HCT116 (cell line): ENCODE measurements at places on chromosomes 1 and 21. TPM values are rescaled to one million over a fixed set of nuclear protein-coding genes. Genes with fewer than 3 reads are reported as not detected.

Gene CHI3L2
- not detected for total RNA-seq

Gene LEPR
- total RNA-seq: 6.0 TPM

Gene OVAAL
- total RNA-seq: not detected

GRCh38 chr1:207781312-207781711 lies 29.5 kb downstream of the CD46 start:
- DNase-seq: no peak

GRCh38 chr21:32750405-32750804 lies 21.1 kb downstream of the PAXBP1 start:
- DNase-seq: no peak

- no peak for DNase-seq
These were observed 74.4 kb downstream of the LHX9 start for GRCh38 chr1:197991594-197991993.

DNA sequence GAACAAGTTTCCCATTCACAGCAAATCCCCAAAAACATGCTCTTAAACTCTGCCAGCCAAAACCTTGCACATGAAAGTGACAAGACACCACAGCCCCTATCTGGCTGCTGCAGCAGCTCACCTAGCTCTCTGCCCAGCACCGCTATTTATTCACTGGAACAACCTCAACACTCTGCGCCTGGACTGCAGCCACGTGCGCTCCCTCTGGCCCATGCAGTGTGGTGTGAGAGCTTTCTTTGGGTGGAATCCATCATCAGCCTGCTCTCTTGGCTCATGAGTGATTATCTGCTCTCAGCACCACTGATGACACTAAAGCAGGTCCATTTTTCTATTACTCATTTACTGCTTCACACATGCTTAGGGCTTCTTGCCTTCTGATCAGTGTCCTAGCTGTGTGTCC lies 11.4 kb downstream of the KCNJ6 start:
- no peak for DNase-seq

- no peak for DNase-seq
These were observed 30.1 kb downstream of the OLFML3 start for GRCh38 chr1:114009393-114009792.

- no peak for DNase-seq
These were observed 930 bp downstream of the ARHGEF10L start for GRCh38 chr1:17540255-17541001.

- DNase-seq: no peak
These were observed 68.7 kb downstream of the DEGS1 start for GRCh38 chr1:224251741-224252146.

DNA sequence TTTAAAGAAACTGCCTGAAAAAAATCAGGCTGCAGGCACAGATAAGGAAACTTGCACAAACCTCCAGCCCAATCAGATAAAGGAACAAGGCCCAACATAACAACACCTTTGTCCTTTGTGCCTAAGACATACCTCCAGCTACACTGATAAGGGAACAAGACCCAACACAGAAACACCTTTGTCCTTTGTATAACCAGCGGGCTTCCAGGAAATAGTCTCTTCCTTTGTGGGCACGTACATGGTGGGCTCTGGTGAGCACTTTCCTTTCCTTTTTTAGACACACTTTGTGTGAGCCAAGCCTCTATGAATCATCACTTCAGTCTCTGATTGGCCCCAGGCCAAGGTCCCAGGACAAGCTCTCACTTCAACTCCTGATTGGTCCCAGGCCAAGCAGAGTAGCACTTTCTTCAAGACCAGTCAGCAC lies 23.6 kb downstream of the ZNF670 start:
- DNase-seq: no peak

- DNase-seq: no peak
These were observed 460.5 kb upstream of the ADGRL2 start for GRCh38 chr1:81340239-81340638.

- DNase-seq: no peak
These were observed 55.6 kb upstream of the ABCD3 start for GRCh38 chr1:94362466-94363058.

DNA sequence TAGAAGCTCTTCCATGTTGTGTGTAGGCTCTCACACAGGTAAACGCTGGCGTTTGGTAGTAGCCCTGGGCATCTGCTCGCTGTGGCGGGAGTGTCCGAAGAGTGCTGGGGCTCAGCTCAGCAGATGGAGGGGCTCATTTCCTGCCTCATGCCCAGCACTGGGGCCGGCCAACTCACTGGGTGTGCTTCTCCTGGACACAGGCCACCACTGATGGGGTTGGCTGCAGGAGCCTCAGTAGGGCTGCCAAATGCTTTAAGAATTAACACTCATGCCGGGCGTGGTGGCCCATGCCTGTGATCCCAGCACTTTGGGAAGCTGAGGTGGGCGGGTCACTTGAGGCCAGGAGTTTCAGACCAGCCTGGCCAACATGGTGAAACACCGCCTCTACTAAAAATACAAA lies 20.9 kb downstream of the UQCRHL start:
- DNase-seq: no peak

GRCh38 chr1:112520166-112520565 lies 11.4 kb downstream of the WNT2B start:
- DNase-seq: no peak
